Effector CD4-positive, alpha-beta T cell (primary cell): ENCODE measurements at places on chromosomes 3 and 15.

GRCh38 chr15:35696767-35697231, 150.8 kb upstream of the DPH6 start:
- DNase-seq, result no peak

DNA sequence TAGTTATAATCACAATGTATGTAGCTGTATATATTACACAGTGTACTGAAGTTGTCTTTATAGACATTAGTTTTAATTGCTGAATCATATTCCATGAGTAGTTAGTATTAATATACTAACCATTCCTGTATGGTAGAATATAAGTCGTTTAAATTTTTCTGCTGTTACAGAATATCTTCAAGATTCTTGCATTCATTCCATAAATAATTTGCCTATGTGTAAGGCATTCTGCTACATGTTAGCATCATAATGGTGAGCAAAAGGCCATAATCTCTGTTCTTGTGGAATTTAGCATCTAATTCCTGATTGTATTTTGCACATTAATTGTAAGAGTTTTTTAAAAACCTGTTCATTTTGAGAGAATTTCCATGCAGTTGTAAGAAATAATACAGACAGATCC, 14.1 kb downstream of the GYG1 start:
- DNase-seq, result no peak

DNA sequence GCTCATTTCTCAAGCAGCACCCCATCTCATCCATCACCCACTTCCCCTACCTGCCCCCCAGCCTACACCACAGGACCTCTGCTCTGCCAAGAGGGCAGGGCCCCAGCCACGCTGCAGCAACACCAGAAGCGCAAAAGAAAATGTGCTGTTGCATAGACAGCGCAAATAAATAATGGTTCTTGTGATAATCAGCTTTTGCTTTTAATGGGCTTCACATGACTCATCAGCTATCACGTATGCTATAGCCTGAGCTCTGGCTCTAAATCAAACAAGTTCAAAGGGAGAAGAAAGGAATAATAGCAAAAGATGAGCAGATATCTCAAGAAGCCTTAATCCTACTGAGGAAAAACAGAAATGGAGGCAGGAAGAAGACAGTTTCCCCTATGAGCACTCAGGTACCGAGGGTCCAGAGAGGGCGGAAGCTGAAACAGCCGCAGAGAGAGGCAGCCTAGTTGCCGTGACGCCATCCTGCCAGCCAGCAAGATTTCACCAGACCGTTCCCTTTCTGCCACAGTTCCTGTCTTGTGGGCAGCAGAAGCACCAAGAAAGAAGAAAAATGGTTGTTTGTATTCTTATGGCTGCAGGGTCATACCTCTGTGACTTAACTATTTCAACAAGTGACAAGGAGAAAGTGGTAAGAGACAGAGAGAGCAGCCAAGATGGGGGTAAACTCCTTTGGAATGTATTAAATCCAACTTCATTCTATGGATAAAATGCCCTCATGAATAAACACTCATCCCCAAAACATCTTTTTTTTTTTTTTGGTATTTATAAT, 22.0 kb downstream of the RAB27A start:
- DNase-seq, result peak; percentile 69

GRCh38 chr3:140536926-140537726, 140.7 kb upstream of the TRIM42 start:
- DNase-seq, result no peak

GRCh38 chr3:68479779-68480178, 452.6 kb downstream of the TAFA4 start:
- DNase-seq, result no peak

DNA sequence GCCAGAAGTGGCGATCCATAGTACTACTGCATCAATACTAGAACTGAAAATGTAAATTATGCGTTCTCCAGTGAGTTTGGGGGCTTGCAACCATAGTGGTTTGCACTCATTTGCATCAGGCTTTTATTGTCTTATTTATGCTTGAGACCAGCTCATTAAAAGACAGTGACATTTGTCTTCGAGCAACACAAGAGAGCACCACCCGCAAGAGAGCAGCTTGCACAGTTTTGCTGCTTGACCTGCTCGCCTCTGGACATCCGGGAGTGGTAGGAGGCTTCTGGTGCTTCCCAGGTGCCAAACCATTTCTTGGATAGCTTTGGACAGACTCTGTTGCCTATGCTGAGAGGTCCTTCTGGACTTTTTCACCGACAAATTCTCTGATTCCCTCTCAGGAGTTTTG, 294.6 kb downstream of the MEX3B start:
- DNase-seq, result no peak

DNA sequence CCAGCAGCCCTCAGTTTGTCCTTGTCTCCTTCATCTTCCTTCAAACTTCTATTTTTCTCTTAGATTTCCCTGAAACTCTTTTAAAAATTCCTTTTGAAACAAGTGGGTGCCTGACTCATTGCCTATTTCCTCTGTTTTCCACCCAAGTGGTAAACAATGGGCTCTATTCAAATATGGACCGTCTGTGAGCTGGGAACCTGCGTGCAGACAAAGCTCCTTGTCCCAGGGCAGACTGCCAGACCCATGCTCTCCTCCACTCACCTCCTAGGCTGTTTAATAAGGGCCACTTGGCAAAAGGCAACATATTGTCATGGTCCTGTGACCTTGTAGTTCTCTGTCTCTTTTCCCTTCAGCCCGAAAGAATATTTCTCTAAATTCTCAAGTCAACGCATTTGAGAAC, 332.7 kb upstream of the THBS1 start:
- no peak for DNase-seq

- no peak for DNase-seq
Measured at GRCh38 chr3:53243165-53243564, 12.7 kb downstream of the TKT start.

- DNase-seq, result peak; percentile 50
Measured at GRCh38 chr15:68818066-68818768, 2.5 kb downstream of the ANP32A start.

DNA sequence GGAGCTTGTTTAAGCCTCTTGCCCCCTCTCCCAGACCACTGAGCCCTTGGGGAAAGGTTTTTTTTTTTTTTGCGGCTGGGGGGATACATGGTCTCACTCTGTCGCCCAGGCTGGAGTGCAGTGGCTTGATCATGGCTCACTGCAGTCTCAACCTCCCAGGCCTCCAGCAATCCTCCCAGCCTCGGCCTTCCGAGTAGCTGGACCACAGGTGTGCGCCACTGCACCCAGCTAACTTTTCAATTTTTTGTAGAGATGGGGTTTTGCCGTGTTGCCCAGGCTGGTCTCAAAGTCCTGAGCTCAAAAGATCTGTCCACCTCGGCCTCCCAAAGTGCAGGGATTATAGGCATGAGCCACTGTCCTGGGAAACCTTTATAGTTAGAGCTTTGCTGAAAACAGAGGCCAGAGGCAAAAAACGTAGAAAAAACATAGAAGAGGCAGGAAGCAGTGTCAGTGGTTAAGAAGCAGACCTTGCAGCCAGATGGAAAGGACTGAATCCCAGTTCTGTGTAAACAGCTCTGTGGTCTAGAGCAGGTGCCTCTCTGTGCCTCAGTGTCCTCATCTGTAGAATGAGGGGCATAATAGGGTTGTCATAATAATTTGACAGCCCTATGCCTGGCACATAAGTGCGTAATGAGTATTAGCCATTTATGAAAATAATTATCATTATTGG, 33.1 kb downstream of the CMTM7 start:
- no peak for DNase-seq

DNA sequence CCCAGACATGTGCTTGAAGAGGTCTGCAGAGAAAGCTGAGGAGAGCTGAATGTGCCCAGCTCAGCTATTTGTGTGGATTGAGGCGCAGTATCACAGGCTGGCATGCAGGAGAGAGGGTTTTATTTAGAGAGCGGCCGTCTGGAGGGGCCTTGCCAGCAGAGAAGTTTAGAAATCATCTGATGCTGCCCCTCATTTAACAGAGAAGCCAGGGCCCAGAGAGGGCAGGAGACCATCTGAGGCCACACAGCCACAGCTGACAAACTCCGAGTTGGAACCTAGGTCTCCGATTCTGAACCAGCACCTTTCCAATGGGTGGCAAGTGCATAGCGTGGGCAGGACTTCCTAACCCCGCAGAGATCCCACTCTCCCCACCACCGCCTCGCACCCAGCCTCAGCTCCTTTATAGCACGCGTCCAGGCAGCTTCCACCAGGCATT, 101.0 kb downstream of the LSM3 start:
- DNase-seq, result no peak

GRCh38 chr3:31041161-31041978, 146.9 kb upstream of the GADL1 start:
- DNase-seq, result no peak

GRCh38 chr3:57911593-57911992, 96.6 kb upstream of the FLNB start:
- DNase-seq, result no peak

- no peak for DNase-seq
Measured at GRCh38 chr3:107198581-107199181, 178.6 kb upstream of the CCDC54 start.

- DNase-seq, result no peak
Measured at GRCh38 chr3:34408088-34408487, 609.7 kb downstream of the PDCD6IP start.

GRCh38 chr3:66885326-66886000, 112.6 kb upstream of the KBTBD8 start:
- no peak for DNase-seq

DNA sequence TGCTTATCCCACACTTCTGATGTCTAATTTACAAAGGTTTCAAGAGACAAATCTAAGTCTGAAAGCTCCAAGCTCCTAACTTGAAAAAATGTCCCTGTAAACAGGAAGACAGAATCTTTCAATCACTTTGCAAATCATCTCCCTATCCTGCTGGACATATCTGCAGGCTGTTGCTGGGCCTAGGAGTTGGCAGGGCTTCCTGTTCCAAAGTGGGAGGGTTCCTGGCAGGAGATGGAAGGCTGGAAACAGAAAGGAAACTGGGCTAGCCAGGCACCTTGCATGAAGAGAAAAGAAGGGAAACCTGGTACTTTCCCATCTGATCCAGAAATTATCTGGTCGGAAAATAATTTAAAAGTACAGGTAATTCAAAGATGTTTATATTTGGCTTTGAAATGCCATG, 227.3 kb upstream of the IL12A start:
- DNase-seq, result no peak

- no peak for DNase-seq
Measured at GRCh38 chr3:17420668-17421067, 321.8 kb downstream of the TBC1D5 start.

DNA sequence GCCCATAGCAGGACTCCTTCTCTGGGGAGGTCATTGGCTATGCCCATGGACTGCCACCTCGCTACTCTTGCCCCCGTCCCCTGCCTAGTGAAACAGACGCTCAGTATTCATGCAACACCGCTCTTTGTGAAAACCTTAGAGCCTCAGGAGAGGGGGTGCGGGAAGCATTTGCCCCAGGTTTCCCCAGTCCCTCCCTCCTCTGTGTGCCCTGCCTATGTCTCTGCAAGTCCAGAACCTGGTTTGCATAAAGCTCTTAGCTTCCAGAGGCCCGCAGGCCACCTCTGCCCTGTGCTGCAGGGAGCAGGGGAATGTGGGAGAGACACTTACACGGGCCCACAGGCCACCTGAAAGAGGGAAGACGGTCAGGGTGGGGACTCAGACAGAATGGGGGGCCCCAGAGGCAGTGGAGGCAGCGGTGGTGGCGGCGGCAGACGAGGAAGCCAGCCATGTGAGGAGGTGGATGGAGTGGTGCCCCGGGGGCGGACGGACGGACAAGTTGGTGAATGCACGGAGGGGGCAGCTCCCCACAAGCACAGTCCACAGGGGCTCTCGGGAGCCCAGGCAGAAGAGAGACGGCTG, 33.8 kb upstream of the CTSH start:
- DNase-seq, result no peak

DNA sequence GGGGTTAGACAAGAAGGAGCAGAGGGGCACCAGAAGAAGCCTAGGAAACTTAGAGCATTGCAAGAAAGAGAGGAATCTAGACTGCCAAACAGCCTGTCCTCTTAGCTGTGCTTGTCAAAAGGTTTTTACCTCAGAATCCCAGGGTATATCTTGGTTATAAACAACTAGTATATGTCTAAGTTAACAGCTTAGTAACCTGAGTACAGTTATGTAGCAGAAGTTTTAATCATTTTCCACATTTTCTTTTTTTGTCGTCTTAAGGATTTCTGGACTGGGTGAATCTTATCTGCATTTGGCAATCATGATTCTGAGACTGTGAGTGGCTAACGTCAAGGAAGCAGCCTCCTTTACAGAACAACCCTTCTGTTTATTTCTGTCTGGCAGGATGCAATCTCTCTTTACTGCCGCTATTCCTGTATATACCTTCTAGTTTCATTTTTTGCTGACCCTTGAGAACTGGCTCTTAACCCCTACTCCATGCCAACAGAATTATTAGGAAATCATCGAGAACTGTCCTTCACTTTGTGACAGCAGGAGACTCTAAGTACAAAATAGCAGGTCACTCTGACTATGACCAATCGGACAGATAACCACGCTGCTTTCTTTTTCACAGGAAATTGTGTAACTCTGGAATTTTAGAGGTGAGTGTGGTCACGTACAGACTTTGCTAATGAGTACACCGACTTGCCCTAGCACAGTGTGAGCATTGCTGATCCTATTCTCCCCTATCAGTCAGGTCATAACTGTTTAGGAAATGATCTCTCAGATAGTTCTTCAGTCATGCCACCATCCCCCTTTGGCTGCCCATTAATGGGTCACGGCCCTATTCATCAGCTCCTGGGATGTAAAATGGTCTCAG, 3.3 kb upstream of the CP start:
- DNase-seq, result no peak

DNA sequence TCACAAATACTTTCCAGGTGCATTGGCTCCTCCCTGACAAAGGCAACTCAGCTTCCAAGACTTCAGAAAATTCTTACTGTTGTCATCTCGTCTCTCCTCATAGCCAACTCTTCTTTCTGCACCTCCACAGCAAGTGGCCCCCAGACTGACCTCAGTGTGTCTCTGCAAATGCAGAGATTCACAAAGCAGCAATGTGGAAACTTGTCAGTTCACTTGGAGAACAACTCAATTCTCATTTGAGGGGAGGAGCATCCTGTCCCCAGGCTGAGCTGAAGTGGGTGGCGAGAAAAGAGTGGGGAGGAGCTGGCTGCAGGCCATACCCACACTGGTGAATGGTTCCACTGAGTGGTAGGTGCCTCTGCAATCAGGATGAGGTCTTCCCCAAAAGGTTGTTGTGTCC, 248.7 kb upstream of the IL12A start:
- no peak for DNase-seq

- DNase-seq, result no peak
Measured at GRCh38 chr15:63514531-63514943, 10.1 kb downstream of the USP3 start.

DNA sequence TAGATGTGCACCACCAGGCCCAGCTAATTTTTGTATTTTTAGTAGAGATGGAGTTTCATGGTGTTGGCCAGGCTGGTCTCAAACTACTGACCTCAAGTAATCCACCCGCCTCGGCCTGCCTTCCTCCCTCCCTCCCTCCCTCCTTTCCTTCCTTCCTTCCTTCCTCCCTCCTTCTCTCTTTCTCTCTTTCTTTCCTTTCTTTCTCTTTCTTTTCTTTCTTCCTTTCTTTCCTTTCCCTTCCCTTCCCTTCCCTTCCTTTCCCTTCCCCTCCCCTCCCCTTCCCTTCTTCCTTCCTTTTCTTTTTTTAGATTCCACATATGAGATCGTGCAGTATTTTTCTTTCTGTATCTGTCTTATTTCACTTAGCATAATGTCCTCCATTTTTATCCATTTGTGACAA, 81.3 kb downstream of the FAM81A start:
- no peak for DNase-seq

- DNase-seq, result no peak
Measured at GRCh38 chr3:14474363-14475081, 65.6 kb downstream of the GRIP2 start.

GRCh38 chr15:74043425-74044266, 38.7 kb downstream of the GOLGA6A start:
- no peak for DNase-seq

- DNase-seq, result no peak
Measured at GRCh38 chr15:60162968-60163355, 158.9 kb downstream of the FOXB1 start.
